ENCODE measurements at places on chromosomes 16 and 17.

DNA sequence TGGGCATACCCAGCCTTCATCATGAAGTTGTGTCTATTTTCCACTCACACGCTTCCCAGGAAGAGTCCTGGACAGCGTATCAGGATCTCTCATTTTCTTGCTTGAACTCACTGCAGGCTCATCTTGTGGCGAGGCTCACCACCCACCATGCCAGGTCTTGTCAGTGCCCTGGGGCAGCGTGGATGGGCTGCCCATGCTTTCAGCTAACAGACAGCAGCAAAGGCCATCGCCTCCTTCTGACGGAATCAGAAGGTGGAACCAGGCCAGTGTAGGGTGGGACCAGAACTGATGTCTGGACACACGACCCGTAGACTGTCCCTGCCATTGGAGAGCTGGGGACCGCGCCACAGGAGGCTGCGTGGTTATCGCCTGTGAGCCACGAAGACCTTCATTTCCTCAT is 169.4 kb downstream of the FOXL1 start:
- no peak for DNase-seq
- no peak overlapping the region for H3K4me3 ChIP-seq
- H3K27ac ChIP-seq, result no peak overlapping the region
- peaks cover 42% of the 10 kb centered on the region for H3K4me1 ChIP-seq
- H3K27me3 ChIP-seq, result no peaks in the 10 kb centered on the region
- peaks cover 6% of the 10 kb centered on the region for H3K36me3 ChIP-seq

- H3K4me1 ChIP-seq, result no peaks in the 10 kb centered on the region
- no peak overlapping the region for H3K4me3 ChIP-seq
- no peak for DNase-seq
- peaks cover 19% of the 10 kb centered on the region for H3K27me3 ChIP-seq
Observed at GRCh38 chr17:63486317-63487013, 9.6 kb downstream of the ACE start.

- no peaks in the 10 kb centered on the region for H3K36me3 ChIP-seq
- H3K4me1 ChIP-seq, result no peaks in the 10 kb centered on the region
- H3K4me3 ChIP-seq, result no peak overlapping the region
- H3K27ac ChIP-seq, result no peak overlapping the region
- no peaks in the 10 kb centered on the region for H3K27me3 ChIP-seq
Observed at GRCh38 chr16:7614021-7614795, 281.6 kb downstream of the RBFOX1 start.

GRCh38 chr16:56311208-56312027 is 113.9 kb downstream of the AMFR start:
- no peak overlapping the region for H3K4me3 ChIP-seq
- no peaks in the 10 kb centered on the region for H3K4me1 ChIP-seq
- no peak for DNase-seq
- H3K27ac ChIP-seq, result no peak overlapping the region

DNA sequence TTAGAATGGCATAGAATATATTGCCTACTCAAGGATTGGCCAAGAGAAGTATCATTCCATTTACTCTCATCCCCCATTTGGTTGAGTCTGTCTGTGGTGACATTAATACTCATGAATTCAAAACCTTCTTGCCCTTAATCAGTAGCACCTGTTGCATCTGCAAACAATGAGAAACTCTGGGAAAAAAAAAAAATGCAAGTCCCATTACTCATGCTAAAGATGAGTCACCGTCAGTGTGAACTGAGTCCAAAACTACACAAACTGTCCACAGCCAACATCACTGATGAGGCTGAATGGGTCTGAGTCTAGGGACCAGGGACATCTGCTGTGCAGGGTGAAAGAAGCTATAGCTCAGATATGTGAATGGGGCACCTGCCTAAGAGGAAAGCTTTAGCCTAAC is 96.9 kb upstream of the ADAMTS18 start:
- H3K4me1 ChIP-seq, result no peaks in the 10 kb centered on the region
- peak; percentile 62 for DNase-seq
- no peak overlapping the region for H3K27ac ChIP-seq
- H3K36me3 ChIP-seq, result no peaks in the 10 kb centered on the region

DNA sequence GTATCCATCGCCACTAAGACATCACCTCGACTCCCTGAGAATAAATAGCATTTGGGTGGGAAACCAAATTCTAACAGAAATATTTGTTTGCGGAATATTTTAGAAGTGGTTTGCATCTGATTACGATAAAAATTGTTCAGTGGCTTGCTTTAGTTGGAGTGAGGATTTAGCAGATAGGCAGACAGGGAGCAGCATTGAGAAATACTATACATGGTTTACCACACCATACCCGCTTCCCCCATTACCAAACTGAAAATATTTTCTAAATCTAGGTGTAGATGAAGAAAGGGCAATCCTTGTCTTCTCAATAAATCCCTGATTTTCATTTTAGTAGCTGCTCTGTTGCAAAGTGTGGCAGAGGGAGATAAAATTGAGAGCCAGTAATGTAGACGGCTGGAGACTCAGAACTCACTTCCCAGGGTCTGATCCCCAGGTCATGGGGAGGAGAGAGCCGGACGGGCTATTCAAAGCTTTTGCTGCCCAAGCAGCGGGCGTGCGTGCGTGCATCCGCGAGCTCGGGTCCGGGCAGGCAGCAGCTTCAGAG is 808 bp upstream of the BAHCC1 start:
- H3K36me3 ChIP-seq, result peaks cover 33% of the 10 kb centered on the region
- peak overlapping the region; percentile 76 for H3K4me3 ChIP-seq
- peaks cover 16% of the 10 kb centered on the region for H3K4me1 ChIP-seq
- H3K27ac ChIP-seq, result peak overlapping the region; percentile 82

- peaks cover 13% of the 10 kb centered on the region for H3K4me1 ChIP-seq
- DNase-seq, result peak; percentile 64
- H3K4me3 ChIP-seq, result peak within 1 kb of the TSS; percentile 86
- no peaks in the 10 kb centered on the region for H3K27me3 ChIP-seq
- H3K36me3 ChIP-seq, result peaks cover 25% of the 10 kb centered on the region
Observed at GRCh38 chr17:75878174-75878998, at the start of gene TRIM47. TRIM47 (minus strand) TSS chr17:75878581; CDS start chr17:75878548, 33 bp downstream.

- H3K36me3 ChIP-seq, result no peaks in the 10 kb centered on the region
- H3K27me3 ChIP-seq, result no peaks in the 10 kb centered on the region
- DNase-seq, result no peak
- no peak overlapping the region for H3K27ac ChIP-seq
- H3K4me1 ChIP-seq, result peaks cover 18% of the 10 kb centered on the region
- peak overlapping the region; percentile 73 for H3K4me3 ChIP-seq
Observed at GRCh38 chr17:78924481-78925151, 571 bp downstream of the TIMP2 start.

- no peak overlapping the region for H3K4me3 ChIP-seq
- no peaks in the 10 kb centered on the region for H3K4me1 ChIP-seq
- no peaks in the 10 kb centered on the region for H3K27me3 ChIP-seq
- H3K36me3 ChIP-seq, result no peaks in the 10 kb centered on the region
- H3K27ac ChIP-seq, result no peak overlapping the region
Observed at GRCh38 chr17:63961355-63962212, 11.1 kb downstream of the SCN4A start.

GRCh38 chr17:81162491-81162890 is 2.8 kb upstream of the PVALEF start:
- no peak overlapping the region for H3K4me3 ChIP-seq
- no peak for DNase-seq
- H3K36me3 ChIP-seq, result no peaks in the 10 kb centered on the region
- H3K4me1 ChIP-seq, result no peaks in the 10 kb centered on the region

DNA sequence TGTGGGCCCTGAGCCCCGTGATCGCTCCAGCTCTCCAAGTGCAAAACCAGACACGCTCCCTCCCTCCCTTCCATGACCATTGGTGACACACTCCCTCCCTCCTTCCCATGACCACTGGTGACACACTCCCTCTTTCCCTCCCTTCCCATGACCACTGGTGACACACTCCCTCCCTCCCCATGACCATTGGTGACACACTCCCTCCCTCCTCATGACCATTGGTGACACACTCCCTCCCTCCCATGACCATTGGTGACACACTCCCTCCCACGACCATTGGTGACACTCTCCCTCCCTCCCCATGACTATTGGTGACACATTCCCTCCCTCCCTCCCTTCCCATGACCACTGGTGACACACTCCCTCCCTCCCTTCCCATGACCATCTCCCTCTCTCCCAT is 56.3 kb downstream of the LMF1 start:
- no peak overlapping the region for H3K27ac ChIP-seq
- H3K4me1 ChIP-seq, result no peaks in the 10 kb centered on the region
- DNase-seq, result peak; percentile 0

DNA sequence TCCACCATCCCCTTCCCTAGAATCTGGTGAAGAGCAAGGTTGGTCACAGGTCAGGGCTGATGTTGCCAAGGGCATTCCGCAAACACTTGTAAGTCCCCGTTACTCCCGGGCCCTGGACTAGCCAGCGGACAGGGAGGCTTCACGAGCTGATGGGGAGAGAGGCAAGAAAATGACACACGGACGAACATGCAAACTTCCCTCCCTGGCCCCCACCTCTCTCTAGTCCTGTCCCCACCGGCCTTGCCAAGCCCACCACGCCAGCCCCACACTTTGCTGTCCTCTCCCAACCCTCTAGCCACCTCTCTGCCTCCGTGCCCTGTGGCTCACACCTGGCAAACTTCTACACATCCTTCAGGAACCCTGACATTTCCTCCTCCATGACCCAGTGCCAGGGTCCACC is 54.8 kb downstream of the RPH3AL start:
- H3K27ac ChIP-seq, result no peak overlapping the region
- H3K36me3 ChIP-seq, result no peaks in the 10 kb centered on the region
- peaks cover 44% of the 10 kb centered on the region for H3K27me3 ChIP-seq
- DNase-seq, result no peak
- no peaks in the 10 kb centered on the region for H3K4me1 ChIP-seq

DNA sequence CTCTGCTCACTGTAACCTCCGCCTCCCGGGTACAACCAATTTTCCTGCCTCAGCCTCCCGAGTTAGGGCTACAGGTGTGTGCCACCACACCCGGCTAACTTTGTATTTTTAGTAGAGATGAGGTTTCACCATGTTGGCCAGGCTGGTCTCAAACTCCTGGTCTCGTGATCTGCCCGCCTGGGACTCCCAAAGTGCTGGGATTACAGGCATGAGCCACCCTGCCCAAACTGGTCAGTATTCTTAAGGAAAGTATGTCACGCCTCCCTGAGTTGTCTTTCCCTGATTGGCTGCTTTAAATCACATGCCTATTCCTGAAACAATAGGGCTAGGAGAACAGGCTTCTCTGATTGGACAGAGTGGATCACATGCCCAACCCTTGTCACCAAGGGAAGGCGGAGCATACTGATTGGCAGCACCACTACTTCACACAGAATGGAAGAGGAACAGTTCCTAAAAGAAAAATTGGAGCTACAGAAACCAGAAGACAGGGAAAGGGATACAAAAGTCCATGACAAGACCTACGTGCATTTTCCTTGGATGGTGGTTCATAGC is 17.6 kb upstream of the CYB5B start:
- H3K27me3 ChIP-seq, result no peaks in the 10 kb centered on the region
- no peak overlapping the region for H3K4me3 ChIP-seq
- H3K4me1 ChIP-seq, result peaks cover 36% of the 10 kb centered on the region
- H3K27ac ChIP-seq, result no peak overlapping the region
- H3K36me3 ChIP-seq, result no peaks in the 10 kb centered on the region

GRCh38 chr17:80146121-80147034 is 550 bp downstream of the EIF4A3 start:
- H3K36me3 ChIP-seq, result peaks cover 54% of the 10 kb centered on the region
- peak overlapping the region; percentile 62 for H3K27ac ChIP-seq
- H3K4me1 ChIP-seq, result peaks cover 15% of the 10 kb centered on the region
- H3K27me3 ChIP-seq, result no peaks in the 10 kb centered on the region
- peak; percentile 6 for DNase-seq
- peak overlapping the region; percentile 84 for H3K4me3 ChIP-seq

DNA sequence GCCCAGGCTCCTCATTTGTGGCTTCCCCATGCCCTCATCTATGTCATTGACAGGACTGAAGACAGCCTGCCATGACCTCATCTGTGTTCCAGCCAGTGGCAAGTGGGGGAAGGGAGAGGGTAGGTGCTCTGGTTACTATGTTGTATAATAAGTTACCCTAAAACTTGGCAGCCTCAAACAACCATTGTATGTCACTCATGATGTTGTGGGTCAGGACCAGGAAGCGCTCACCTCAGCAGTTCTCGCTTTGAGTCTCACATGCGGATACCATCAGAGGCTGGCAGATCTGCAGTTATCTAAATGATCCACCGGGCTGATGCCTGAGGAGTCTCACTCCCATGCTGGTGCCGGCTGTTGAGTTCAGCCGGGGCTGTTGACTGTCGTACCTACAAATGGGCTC is 89.0 kb upstream of the TMEM97 start:
- no peak for DNase-seq
- no peaks in the 10 kb centered on the region for H3K27me3 ChIP-seq
- H3K27ac ChIP-seq, result no peak overlapping the region
- peaks cover 14% of the 10 kb centered on the region for H3K4me1 ChIP-seq

DNA sequence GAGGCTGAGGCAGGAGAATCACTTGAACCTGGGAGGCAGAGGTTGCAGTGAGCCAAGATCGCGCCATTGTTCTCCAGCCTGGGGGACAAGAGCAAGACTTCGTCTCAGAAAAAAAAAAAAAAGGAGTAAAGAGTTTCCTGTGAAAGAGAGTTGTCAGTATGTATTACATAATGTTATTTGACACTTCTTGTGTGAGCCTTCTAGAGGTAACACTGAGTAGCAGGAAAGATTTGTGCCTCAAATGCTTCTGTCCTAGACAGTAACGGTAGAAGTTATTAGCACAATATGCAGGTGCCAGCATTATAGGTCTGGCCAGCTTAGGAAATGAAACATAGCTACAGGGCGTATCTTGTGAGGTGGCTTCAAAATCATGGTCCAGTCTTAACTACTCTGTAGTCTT is 6.2 kb downstream of the RPS6KB1 start:
- H3K27me3 ChIP-seq, result no peaks in the 10 kb centered on the region
- DNase-seq, result peak; percentile 64
- peaks cover 5% of the 10 kb centered on the region for H3K4me1 ChIP-seq
- no peak overlapping the region for H3K27ac ChIP-seq
- H3K36me3 ChIP-seq, result peaks cover 23% of the 10 kb centered on the region

DNA sequence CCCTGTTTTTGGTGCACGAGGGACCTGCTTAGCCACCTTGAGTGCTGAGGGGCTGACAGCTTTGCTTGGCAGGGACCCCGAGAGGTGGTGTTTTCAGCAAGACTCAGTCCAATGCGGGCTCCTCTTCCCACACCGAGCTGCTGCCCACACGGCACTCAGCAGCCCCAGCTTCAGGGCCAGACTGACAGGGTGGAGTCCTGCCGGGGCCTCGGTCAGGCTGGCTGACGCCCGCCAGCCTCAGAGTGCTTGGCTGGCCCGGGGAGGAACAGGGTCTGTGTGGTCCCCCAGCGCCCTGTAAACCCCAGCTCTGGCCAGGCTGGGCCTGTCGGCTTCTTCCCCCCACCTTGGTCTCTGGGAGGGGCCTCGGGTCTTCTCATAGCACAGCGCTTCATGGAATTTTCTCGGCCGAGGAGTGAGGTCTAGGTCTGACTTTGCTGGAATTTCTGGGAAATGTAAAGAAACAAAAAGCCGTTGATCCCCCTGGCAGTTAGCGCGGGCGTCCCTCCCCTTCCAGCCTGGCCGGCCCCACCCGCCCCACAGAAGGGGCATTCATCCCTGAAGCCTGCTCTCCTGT is 2.6 kb downstream of the SOX8 start:
- H3K27ac ChIP-seq, result no peak overlapping the region
- no peak for DNase-seq
- no peaks in the 10 kb centered on the region for H3K4me1 ChIP-seq
